NT2/D1 (cell line): ENCODE measurements at places on chromosomes 12 and 14.

DNA sequence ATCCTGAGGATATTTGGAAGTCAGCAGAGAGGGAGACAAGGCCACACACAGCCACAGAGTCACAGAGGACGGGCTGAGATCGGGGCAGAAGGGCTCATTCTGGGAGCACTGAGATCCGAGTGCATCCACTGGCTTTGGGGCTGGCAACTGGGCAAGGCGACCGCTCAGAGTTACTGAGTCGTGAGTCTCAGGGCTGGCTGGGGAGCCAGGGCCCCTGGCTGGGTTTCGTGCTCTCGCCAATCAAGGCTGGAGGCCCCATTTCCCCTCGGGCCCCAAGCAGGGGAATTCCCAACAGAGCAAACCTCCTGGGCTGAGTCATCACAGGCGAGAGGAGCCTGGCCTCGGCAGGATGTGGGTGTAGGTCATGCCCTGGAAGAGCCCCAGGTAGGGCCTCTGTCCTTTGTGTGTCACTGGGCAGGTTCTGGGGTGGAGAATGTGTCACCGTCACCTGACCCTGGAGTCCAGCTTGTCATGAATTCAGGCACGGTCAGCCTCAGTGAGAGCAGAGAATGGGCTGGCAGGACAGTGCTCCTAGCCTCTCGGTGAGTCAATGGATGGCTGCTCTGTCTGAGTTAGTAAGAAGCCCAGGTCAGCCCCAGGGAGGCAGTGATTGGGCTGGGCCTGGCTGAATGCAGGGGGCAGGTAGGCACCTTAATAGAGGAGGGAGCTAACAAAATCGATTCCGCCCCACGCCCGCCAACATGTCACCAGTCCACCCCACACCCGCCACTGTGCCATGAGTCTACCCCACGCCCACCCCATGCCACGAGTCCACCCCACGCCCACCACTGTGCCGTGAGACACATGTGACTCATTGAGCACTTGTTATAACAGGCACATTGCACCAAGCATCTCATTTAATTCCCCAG is 16.9 kb downstream of the ASB2 start:
- DNase-seq = peak; percentile 32

DNA sequence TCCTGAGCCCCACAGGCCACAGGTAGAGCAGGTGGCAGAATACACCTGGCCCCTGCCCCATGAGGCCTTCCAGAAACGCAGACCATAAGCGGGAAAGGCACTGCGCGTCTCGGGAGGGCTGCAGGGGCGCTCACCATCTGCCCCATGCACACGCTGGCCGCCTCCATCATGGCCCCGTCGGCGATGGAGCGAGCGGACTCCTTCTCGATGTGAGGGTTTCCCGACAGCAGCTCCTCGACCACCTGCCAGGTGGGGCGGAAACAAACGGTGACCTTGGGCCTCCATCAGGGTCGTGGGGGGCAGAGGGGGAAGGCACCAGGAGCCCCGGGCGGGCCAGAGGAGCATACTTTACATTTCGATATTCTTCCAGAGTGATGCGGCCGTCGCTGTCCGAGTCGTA is 52.8 kb downstream of the TESC start:
- no peak for DNase-seq

DNA sequence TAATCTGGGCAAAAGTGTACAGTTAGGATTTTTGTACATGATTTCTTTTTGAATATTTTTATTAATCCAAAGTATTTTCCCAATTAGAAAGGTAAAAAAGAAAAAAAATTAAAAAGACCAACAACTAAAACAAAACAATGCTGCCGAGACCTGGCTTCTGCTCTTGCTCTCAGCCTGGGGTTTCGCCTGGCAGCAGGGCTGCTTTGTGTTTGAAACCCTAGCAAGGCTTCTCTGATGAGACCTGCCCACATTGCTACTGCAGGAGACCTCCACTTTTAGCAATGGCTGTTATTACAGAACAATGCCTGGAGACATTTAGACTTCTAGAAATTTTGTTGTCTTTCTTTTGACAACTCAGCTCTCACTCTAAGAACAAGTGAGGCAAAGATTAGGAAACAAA is 1153.0 kb upstream of the TMEM132C start:
- peak; percentile 20 for DNase-seq

GRCh38 chr14:105199093-105199492 is 18.0 kb upstream of the NUDT14 start:
- no peak for DNase-seq

DNA sequence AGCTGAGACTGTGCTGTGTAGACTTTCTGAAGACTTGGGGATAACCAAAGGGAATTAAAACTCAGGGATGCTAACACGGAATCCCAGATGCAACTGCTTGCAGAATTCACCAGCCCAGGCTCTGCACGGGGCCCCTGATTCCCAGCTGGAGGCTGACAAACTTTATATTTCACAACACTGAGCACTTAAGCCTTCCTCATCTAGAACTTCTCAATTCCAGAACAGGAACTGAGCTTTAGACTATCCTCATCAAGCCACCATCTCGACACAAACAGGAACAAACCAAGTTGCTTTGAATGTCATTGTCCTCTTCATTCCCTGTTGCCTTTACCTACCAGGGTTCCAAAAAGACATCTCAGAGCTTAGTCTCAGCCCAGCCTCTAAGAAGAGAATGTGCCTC is 22.2 kb downstream of the CCDC63 start:
- no peak for DNase-seq

DNA sequence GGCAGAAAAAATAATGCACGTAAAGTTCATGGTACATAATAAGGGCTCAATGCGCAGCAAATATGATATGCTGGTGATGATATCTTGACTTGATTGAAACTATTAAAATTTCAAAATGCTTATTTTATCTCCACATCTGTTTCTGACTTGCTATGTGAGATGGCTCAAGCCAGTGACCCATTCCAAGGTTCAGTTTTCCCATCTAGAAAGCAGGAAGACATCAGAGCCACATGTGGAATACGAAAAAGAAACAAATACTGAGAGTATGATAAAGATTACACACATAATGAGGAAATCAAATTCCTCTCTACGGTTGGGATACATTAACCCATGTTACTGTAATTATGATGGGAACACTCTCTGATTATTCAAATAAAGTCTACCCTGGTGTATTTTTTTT is 24.0 kb upstream of the TSPAN11 start:
- no peak for DNase-seq

DNA sequence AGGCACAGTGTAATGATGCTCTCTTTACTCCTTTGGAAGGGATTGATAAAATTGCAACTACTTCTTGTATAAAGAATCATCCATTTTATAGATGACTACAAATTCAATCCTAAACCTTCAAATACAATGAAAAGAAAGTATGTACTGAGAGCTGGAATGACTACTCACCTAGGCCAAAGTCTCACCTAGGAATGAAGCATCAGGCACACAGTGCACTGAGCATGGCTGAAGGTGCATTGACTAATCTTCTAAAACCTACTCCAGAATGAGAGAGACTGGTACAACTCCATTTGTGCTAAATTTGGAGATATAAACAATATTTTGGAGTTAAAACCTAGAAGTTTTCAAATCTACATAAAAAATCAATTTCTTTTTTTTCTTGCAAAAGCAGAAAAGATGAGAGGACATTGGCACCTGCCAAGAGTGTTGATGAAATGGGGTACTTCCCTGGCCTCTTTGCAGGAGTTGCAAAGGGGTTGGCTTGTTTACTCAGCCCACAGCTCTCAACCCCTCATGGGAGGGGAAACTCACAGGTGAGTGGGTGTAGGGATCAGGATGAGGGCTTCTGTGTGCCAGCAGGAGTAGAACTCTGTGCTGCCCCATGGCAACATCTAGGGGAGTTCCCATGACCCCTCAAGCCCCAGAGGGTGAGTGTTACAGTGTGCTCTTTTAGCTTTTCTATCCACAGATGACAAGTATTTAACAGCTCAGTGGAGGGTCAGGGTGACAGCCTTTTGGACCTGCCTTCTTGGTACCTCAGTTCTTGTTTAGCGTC is 31.3 kb downstream of the CLECL1 start:
- DNase-seq = no peak

DNA sequence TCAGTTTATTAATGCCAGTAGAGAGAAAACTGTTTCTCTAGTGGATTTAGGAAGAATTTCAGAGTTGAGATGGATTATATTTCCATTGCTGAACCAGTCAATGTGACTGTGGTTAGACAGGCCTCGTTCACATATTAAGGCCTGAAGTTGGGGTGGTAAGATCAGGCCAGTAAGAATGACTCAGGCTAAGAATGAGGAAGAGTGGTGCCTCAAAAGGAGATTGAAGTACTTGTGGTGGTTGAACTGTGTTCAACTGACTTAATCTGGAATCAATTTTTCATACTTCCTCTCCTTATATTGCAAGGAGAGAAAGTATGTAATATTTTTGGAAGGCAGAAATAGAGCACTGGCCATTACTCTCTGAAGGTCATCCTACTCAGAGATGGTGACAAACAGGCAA is 37.8 kb upstream of the ATF7IP start:
- DNase-seq = no peak

- no peak for DNase-seq
These were observed at the start of gene NXPH4 for GRCh38 chr12:57216014-57216911. Gene NXPH4, plus strand, starts transcription at chr12:57216794. Its CDS starts 176 bp downstream, at chr12:57216970.

- DNase-seq = no peak
These were observed 27.6 kb upstream of the PHC1 start for GRCh38 chr12:8886502-8887284.

DNA sequence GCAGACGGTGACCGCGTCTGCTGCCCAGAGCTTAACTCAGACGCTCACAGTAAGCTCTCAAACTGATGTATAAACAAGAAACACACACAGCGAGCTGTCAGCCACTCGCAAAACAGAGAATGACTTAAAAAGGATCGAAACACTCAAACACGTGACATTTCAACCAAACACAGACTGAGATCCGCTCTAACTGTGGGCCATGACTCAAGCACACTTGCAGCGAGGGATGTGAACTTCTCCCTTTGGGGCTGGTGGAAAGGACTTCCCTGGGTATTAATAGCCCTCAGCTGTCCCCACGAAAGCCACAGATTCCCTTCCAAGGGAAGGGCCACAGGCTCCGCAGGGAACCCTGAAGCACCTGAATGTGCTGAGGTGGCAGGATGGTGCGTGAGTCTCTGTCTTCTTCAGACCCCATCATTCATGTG is 29.1 kb downstream of the CCDC88C start:
- DNase-seq = no peak

DNA sequence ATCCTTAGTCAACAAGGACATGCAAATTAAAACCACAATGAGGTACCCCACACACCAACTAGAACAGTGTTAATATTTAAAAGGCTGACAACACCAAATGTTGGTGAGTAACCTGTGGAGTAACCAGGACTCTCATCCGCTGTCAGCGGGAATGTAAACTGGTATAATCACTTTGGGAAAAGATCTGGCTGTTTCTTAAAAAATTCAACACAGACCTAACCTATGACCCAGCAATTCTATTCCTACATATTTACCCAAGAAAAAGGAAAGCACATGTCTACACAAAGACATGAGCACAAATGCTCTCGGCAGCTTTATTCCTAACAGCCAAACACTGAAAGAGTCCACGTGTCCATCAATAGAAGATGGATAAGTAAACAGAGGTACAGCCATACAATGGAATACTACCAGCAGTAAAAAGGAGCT is 26.6 kb downstream of the NRDE2 start:
- DNase-seq = no peak

DNA sequence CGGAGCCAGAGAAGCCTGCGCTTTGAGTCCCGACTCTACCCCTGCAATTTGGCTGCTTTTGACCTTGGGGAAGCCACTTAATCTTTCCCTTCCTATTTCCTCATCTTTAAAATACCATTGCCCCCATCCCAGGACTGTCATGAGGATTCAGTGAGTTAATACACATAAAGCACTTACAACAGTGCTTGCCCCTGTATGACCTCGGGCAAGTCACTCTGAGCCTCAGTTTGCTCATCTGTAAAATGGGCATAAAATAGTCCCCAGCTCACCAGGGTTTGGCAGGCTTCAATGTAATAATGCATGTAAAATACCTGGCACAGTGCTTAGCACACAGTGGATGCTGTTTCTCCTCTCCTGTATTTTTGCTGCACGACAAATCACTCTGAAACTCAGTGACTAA is 278.7 kb upstream of the PWP1 start:
- DNase-seq = no peak

GRCh38 chr12:50239355-50239891 is 43.9 kb downstream of the LIMA1 start:
- DNase-seq = no peak
